ENCODE measurements at places on chromosomes 13 and 19.

GRCh38 chr13:106407338-106407737, 128.1 kb downstream of the EFNB2 start:
- no peak for DNase-seq

- DNase-seq = no peak
Observed at GRCh38 chr19:47437500-47437899, 18.2 kb upstream of the MEIS3 start.

DNA sequence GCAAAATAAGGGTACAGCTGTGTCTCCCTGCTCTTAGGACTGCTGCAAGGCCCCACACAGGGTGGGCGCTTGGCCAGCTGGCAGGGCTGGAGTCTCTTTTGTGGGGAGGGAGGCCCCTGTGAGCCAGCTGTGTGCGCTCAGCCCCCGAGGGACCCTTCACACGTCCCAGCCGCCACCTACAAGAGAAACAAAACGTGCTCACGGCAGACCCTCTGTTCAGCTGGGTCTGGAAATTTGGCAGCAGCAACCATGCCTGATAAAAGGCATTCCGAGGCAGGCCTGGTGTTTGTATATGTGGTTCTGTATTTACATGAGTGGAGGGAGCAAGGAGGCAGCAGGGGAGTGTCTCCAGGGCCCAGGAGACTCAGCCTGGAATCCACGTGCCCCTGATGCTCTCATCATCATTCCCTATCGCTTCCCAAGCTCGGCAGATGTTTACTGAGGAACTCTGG, 49.7 kb downstream of the CRTC1 start:
- DNase-seq = no peak

DNA sequence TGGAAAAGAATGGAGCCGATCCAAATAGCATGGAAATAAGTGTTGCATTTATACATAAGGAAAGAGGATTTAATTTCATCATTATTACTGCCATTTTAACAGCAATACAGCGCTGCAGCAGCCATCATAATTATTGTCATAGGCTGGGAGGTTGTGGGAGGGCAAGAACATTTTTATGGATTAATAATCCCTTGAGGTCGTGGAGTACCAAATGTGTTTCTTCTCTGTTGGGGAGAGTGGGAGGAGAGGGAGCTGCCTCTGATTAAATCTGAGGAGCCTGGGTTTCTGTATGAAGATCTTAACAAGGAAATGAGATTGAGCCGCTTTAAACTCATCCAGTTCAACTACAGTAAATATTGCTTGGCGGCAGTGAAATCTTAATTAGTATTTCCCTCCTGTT, 805.9 kb downstream of the PCDH17 start:
- DNase-seq = no peak

DNA sequence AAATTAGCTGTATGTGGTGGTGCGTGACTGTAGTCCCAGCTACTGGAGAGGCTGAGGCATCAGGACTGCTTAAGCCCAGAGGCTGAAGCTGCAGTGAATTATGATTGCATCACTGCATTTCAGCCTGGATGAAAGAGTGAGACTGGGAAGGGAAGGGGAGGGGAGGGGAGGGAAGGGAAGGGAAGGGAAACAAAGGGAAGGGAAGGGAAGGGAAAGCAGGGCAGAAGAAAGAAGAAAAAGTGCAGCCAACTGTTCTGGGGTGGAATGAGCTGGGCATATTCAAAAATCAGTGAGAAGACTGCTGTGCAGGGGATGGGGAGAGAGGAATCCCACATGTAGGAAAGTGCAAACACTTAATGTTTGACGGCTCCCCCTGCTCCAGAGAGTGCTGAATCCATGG, 905.5 kb downstream of the UQCRFS1 start:
- no peak for DNase-seq

DNA sequence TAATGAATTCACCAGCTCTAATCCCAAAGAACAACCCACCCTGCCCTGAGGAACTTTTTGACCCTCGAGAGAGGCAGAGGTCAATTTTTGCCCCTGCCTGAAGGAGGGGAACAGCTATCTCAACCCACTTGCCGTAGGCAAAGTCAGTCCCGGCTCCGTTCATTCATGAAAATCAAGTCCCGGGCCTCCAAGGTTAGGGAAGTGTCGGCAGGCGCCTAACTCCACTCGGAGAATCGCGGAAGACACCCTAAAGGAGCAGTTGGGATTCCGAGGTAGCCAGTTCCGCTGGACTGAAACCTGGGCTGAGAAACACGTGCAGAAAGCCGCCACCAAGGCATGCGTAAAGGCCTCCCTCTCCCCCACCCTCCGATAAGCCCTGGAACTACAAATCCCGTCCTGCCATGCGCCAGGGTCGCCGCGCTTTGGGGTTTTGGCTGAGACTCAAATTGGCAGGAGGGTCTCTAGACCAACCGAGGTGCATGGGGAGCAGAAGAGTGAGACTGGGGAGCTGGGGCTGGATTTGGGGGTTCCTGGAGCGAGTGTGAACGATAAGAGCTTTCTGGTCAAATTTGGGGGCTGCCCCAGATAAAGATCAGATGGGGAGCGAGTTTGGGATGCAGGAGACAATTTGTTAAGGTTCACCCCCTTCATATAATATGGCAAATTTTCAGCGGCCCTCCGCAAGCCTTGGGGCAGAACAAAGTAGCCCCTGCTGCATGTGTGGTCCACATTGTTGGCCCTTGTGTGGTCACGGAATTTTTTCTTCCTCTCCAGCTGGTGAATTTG, at the start of gene TNPO2:
Gene TNPO2 (minus strand): TSS at position 292 of the 786 bp plus-strand sequence. CDS start 2,955 bp downstream, outside the sequence.
- peak; percentile 52 for DNase-seq

DNA sequence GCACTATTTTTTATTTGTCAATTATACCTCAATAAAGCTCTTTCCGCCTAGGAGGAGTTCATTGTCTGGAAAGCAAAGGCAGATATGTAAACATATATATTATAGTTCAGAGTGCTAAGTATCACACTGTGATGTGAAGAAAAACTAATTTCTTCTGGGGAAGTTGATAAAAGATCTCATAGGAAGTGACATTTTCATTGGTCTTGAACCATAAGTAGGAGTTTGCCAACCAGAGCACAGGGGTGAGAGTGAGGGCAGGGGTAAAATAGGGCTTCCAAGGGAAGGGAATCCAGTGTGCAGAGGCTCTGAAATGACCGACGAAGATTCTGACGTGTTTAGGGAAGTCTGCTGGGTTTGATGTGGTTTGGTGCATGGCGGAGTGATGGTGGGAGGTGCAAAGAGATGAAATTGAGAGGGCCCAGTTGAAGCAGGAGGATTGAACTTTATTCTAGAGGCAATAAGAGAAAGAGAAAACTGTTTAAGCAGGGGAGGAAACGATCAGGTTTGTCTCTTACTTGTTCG, 780 bp upstream of the GTF2F2 start:
- DNase-seq = no peak

- DNase-seq = no peak
Observed at GRCh38 chr13:113305208-113305607, 8.2 kb downstream of the LAMP1 start.

DNA sequence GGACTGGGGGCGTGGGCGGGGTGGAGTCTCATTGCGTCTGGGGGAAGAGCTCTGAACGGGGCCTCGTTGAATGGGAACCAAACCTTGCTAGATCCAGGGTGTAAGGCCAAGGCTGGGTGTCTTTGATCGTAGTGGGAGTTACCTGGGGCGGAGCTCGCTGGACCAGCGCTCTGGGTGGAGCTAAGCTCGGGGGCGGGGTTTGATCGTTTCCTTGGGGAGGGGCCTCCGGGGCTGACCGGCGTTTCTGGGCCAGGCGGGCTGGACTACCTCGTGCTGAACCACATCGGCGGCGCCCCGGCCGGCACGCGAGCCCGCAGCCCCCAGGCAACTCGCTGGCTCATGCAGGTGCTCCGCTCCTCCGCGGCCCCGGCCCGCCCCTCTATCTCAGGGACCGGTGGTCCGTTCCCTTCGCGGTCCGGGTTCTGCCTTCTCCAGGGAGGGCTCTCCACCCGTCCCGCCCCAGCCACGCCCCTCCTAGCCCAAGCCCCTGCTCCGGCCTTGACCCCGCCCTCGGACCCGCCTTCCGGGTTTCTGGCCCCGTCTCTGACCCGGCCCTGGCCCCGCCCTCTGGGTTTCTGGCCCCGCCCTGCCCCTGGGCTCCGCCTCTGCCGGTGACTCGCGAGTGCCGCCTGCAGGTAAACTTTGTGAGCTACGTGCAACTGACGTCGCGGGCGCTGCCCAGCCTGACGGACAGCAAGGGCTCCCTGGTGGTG, 3.3 kb upstream of the RPL36 start:
- peak; percentile 88 for DNase-seq

GRCh38 chr19:6970443-6970842, 50.8 kb downstream of the MBD3L2B start:
- no peak for DNase-seq

GRCh38 chr19:17950310-17951156, 16.4 kb upstream of the KCNN1 start:
- no peak for DNase-seq

DNA sequence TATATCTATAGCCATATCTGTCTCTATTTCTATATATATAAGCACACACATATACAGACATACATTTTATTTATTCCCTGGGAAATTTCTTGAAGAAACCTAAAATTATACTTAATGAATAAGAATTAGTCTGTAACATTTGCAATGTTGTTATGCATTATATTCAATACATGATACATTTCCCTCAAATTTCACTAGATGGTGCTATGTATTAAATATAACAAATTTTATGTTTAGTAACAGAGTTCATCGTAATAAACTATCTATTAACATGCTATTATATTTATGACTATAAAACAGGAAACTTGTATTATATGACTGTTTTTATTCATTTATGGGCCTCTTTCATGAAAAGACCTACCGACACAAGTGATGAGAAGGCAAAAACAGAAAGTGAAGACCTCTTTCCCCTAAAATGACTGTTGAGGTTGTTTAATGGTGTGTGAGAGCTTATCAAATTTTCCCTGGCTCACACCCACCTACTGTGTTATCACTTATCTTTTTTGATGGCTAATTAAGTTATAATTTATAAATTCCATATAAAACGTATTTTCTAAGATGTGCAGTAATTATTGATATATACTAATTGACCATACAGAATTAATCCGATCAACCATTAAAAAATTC, 881.9 kb downstream of the SLITRK6 start:
- DNase-seq = no peak

- no peak for DNase-seq
Observed at GRCh38 chr13:39779337-39780265, 124.1 kb downstream of the COG6 start.

DNA sequence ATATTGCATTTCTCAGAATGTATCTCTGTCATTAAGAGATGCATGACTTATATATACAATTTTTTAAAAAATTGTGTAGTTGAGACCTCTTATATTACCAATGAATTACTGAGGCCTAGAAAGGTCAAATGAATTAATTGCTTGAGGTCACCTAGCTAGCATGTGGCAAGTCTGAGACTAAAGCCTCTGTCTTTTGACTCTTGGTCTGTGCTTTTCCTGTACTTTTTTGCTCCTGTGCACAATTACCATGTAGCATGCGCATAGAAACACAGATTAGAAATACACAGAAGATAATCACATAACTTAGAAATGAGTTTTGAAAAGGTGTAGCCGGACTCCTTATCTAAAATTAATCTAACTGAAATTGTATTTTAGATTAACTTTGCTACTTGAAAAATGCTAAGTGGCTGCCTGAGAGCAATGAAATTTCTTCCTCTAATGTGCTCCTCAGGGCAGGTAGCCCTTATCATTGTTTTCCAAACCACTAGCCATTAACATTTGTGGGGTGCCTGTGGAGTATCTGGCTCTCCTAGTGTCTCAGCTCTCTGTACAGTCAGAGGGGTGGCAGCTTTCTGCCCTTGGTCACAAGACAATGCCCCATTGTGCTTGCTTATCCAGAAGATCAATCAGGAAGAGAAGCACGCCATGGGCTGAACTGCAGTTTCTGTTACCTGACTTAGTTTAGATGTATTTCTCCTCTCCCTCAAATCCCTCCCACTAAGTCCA, 119.6 kb downstream of the RFC3 start:
- no peak for DNase-seq

- DNase-seq = no peak
Observed at GRCh38 chr13:93670866-93671265, 444.3 kb downstream of the GPC6 start.

GRCh38 chr19:33713194-33713593, 83.5 kb upstream of the KCTD15 start:
- DNase-seq = no peak

- DNase-seq = no peak
Observed at GRCh38 chr13:43910856-43911255, 31.2 kb downstream of the LACC1 start.

DNA sequence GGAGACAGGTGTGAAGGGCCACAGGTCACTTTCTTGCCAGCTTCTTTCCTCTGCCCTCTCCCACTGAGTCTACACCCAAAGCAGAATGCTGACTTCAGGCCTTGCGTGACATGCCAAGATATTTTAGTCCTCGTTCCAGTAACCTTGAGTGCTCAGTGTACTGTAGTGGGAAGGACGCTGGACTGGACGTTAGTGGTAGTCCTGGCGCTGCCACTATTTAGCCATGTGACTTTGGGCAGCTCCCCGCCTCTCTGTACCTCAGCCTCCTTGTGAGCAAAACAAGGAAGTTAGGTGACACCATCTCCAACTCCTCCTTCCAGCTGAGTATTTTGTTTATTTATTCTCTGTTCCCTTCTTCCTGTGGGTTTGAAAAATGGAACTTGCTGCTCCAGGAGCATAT, 86.1 kb downstream of the FRY start:
- DNase-seq = no peak

GRCh38 chr13:66159511-66159910, 1070.6 kb downstream of the PCDH9 start:
- DNase-seq = no peak

DNA sequence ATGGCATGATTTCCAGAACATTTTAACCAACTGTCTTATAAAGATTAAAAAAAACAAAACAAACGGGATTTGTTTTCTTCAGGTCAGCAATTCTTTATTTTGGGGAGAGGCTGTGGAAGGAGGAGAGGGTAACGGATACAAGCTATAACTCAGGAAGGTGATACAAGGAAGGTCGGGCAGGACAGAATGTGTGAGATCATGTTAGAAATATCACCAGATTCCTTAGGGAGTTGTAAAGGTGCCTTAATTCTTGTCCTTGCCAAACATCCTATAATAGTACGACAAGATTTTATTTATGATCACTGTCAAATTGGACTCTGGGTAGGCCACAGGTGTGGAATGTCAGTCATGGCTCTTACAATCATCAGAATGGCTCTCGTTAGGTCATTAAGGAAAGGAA, 503.1 kb downstream of the DIAPH3 start:
- no peak for DNase-seq

- DNase-seq = no peak
Observed at GRCh38 chr19:18432275-18433014, 5.5 kb downstream of the ISYNA1 start.

GRCh38 chr13:44421853-44422525, 48.4 kb downstream of the SERP2 start:
- DNase-seq = no peak

- DNase-seq = peak; percentile 44
Observed at GRCh38 chr13:27374650-27375049, 49.8 kb upstream of the GTF3A start.

- peak; percentile 71 for DNase-seq
Observed at GRCh38 chr19:58182577-58182988, 278 bp upstream of the ZNF274 start.

- DNase-seq = no peak
Observed at GRCh38 chr13:32497589-32497988, 41.0 kb downstream of the N4BP2L2 start.

- DNase-seq = peak; percentile 12
Observed at GRCh38 chr13:111043575-111043982, 71.5 kb upstream of the ARHGEF7 start.

Measured in NK-92 treated with Interleukin-12 subunit alpha and Interleukin-12 subunit beta, amount 100 ng/mL, for 24 hours (cell line).